Frontal cortex (tissue), 4 donors: ENCODE measurements at places on chromosomes 5 and 9. TPM values are rescaled to one million over a fixed set of nuclear protein-coding genes. Genes with fewer than 3 reads are reported as not detected.

DNA sequence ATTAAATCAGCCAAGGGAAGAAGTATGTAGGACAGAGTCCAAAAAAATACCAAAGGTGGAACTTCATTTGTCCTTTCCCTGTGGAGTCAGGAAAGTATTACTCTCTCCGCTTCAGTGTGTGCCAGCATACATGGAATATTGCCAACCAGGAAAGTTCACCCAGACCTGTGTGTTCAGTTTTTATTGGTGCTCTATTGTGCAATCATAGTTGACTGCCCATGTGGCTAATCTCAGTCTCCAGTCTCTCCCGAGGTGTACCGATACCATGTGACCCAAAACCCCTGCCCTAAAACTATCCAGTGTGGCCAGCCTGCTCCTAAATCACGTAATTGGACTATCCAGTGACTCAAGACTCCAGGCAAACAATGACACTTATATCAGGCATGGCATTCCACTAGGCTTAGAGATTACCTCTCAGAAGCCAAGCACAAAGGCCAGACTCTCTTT, 38.8 kb downstream of the NFX1 start:
- DNase-seq = no peak

- no peak for DNase-seq
Measured at GRCh38 chr9:76827296-76828080, 63.2 kb downstream of the PCA3 start.

- DNase-seq = no peak
Measured at GRCh38 chr5:109877670-109878045, 187.9 kb downstream of the MAN2A1 start.

PKD2L2 gene
- not detected for total RNA-seq

MAT2B gene
- 37.1 TPM for total RNA-seq

- no peak for DNase-seq
Measured at GRCh38 chr9:20357037-20357432, 265.3 kb downstream of the MLLT3 start.

DNA sequence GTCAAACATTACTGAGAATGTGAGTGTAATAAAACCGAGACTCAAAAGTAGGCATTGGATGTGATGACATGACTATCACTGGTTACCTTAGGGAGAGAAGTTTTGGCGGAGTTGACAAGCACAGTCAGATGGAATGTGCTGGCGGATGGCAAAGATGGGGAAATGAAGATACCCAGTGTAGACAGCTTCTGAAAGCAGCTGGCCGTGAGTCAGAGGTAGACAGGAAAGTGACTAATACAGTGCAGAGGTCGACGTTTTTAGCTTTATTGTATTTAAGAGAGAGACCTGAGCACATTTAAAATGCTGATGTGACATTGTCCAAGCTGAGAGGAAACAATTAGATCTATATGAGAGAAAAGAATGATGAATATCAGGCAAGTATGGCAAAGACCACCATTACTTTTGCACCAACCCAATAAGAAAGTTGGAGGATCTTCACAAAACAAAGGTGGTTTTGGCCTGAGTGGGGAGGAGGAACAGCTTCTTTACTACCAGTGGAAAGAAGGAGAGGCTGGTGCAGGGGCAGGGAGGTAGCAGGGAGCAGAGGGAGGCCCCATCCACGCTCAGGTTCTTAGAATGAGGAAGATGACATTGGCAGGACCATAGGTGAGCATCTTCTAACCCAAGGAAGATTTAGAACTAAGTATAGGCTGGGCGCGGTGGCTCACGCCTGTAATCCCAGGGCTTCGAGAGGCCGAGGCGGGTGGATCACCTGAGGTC, 36.7 kb upstream of the KCNIP1 start:
- DNase-seq = no peak

DNA sequence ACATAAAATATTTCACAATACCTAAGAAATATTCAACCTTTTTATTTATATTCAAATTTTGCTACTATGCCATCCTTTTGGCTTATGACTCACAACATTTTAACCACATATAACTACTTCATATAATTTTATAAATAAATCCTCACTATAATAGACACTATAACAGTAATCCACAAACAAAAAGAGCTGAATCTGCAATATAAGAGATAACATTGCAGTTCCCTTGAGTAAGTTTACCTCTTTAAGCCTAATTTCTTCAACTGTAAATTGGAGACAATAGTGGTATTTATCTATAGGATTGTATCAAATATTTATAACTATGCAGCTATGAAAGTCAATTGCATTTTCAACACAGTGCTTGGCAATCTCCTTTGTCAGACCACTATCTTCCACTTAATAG, 1084.5 kb downstream of the NR2F1-AS1 start:
- no peak for DNase-seq
